HTR-8/SVneo (cell line): ENCODE measurements at places on chromosomes 12 and 14.

DNA sequence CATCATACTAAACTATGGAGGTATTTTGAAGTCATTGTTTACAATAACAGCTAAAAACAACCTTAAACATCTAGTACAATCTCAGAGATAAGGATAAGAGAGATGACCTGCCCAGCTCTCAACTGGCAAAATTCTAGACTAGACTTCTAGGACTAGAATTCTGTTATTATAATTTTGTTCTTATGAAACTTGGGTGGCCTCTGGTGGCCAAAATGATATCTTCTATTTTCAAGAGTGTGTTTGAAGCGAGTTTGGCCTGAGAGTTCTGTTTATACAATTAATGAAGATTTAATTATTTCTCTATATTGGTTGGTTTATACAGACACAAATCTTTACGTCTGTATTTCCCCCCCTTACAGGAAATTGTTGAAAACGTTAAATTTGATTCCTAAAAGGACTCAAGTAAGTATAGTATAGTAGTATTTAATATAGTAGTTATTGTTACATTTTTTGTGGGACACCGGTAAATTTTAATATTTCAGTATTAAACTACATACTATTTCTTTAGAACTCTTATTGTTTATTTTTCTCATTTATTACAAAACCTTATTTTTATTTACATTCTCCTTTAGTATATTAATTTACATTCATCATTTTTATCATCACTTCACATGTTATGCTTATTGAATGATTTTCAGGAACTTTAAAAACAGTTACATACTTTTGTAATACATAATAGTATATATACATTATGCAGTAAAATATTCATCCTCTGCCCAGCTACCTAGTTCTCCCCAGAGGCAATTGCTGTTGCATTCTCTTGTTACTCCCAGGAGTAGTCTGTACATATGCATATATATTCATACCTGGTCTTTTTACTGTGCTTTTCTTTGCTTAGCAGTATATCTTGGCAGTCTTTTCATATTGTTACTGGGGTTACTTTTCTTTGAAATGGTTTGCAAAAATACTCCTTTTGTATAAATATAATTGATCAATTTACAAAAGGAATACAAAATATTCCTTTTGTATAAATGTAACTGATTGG, 6.6 kb downstream of the PPHLN1 start:
- DNase-seq = peak; percentile 57

DNA sequence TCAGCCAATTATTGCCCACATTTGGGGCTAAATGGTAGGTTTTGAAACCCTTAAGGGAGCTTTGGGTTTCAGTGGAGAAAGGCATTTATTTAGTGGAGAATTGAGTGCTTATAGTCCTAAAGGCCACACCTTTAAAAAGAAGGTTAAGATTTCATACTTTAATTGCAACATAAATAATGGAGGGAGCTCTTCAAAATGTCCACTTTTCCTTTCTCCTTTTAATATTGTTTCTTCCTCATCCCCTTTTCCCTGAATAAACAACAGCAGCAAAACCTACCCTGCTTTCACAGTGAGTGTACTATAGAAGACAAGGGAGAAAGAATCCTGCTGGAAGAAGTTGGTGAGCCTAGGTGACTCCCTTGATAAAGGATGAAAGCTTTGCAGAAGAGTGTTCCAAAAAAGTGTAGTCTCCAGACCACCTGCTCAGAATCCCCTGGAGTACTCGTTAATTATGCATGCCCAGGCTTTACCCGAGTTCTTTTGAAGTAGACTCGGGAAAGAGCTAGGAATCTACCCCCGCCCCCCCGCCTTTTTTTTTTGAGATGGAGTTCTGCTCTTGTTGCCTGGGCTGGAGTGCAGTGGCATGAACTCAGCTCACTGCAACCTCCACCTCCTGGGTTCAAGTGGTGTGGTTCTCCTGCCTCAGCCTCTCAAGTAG, 11.5 kb upstream of the EID3 start:
- no peak for DNase-seq

DNA sequence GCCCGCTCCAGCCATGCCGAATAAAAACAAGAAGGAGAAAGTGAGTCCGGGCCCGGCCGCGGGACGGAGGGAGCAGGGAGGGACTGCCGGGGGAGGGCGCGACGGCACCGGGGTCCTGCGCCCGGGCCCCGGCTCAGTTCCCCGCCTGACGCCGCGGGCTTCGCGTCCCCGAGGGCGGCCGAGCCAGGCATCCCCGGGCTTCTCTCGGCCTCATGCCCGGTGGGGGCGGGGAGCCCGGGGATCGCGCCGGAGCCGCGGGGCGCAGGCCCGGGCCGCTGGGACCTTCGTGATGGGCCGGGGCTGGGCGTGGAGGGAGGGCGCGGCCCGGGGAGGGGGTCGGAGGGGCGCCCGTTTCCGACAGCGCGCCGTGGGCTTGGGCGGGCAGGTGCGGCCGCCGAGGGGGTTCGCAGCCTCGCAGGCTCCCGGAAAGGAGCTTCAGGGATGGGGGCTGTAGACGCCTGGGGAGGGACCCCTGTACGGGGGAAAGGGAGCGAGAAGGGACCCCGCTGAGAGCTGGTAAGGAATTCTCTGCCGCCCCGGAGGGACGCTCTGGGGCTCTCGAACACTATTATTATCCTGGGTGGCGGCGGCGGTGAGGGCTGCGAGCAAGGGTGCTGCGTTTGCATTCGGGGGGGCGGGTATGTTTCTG, 496 bp downstream of the PPP2R5C start:
- DNase-seq = no peak

GRCh38 chr14:75132382-75133086, 5.7 kb upstream of the NEK9 start:
- peak; percentile 75 for DNase-seq

DNA sequence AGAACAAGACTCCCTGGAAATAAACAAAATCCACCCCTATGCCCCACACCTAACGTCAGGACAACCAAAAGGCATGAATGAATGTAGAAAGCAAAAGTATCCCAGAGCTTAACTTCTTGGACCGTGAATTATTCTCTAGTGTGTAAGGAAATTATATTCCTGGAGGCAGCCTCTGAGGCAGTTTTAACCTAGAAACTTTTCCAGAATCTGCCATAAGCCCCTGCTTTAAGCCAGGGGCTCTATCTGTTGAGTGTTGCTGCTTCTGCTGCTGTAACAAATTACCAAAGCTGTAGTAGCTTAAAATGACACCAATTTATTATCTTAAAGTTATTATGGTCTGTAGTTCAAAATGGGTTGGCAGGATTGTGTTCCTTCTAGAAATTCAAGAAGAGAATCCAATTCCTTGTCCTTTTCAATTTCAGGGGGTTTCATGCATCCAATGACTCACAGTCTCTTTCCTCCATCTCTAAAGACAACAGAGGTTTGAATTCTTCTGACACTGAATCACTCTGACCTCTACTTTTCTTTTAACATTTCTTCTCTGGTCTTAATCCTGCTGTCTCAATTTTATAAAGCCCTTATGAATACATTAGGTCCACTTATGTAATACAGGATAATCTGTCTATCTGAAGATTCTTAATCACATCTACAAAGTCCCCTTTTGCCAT, 242.7 kb downstream of the ATXN7L3B start:
- peak; percentile 24 for DNase-seq

DNA sequence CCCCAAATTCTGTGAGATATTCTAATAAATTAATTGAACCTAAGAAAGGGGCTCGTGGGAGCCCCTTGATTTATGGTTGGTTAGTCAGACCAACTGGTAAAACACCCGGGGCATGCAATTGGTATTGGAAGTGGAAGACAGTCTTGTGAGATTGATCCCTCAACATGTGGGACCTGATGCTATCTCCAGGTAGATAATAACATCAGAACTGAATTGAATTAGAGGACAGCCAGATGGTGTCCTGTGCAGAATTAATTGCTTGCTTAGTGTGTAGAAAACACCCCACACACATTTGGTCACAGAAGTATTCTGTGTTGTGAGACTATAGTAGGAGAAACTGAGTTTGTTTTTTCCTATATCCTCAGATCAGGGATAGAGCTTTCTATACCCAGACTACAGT, 22.0 kb downstream of the PYROXD1 start:
- DNase-seq = no peak

GRCh38 chr12:21505888-21506287, 4.3 kb downstream of the GOLT1B start:
- no peak for DNase-seq

- no peak for DNase-seq
Measured at GRCh38 chr12:120833849-120834248, 70.3 kb downstream of the SPPL3 start.

DNA sequence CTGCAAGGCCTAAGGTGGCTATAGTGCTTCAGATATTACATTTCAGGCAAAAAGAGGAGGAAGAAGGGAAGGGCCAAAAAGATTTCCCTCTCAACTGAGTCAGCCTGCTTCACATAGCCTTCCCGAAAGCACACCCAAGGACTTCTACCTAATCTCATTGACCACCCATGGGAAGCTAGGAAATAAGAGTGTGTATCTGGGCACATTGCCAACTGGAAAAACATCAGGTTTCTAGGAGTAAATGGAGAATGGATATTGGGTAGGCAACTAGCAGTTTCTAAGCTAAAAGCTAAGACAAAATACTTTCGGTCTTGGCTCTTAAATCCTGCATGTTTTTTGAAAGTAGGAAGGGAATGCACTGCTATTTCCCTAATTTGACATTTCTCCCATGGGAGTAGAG, 221.7 kb upstream of the GRIP1 start:
- no peak for DNase-seq

- DNase-seq = no peak
Measured at GRCh38 chr14:75753696-75754095, 92.7 kb downstream of the TTLL5 start.

- no peak for DNase-seq
Measured at GRCh38 chr12:64258576-64258975, 36.5 kb upstream of the KICS2 start.

DNA sequence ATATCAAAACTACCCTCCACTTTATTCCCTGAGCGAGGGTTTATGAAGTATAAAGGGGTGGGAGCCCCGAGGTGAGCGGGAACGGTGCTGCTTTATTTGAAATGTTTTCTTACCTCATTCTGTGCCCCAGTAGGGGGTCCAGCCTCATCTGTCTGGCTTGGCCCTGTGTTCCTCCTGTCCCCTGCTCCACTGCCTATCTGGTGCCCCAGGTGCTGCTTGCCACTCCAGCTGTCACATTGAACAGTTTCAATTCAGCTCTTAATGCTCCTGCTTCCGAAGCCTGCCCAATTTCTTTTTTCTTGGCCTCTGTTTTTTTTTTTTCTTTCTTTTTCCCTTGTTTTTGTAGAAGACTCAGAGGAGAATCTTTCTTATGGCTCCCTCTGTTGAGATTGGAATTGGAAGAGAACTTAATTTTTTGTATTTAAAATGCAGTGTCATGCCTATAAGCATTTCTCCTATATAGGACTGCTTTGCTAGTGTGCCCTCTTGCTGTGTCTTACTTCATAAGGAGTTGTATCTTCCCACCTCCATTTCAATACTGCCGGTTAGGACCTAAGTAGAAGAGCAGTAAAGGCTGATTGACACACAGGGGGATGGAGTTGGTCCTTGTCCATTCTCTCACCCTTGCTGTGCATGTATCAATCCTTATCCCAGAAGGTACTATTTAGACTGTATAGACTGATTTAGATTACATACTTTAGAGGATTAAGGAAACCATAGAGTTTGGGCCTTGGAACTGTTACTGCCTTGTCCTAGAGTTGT, 2.3 kb downstream of the ATXN7L3B start:
- no peak for DNase-seq

GRCh38 chr14:26255213-26255612, 342.6 kb downstream of the NOVA1 start:
- no peak for DNase-seq

- no peak for DNase-seq
Measured at GRCh38 chr12:126093908-126094307, 1028.7 kb downstream of the AACS start.

GRCh38 chr12:1517007-1517406, 77.4 kb downstream of the FBXL14 start:
- DNase-seq = no peak

DNA sequence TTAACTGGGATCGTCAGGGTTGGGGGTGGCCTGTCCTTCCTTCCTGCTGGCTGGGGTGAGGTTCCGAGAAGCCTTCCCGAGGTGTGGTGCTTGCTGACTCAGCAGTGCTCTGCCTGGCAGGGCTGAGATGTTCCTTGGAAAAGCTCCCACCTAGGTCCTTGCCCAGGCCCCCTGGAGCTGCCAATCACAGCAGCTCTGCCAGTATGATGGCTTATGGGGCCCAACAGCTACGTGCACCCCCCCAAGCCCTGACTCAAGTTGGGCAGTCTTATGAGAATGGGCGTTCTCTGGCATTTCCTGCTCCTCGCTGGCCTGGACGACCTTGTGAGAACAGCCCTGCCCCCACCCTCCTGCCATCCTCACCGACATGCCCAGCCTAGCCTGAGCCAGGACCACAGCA, 292.2 kb upstream of the CRY1 start:
- DNase-seq = peak; percentile 60
